ENCODE measurements at places on chromosomes 12 and 14.

GRCh38 chr12:128178966-128179365, 88.0 kb upstream of the TMEM132C start:
- no peak for DNase-seq

DNA sequence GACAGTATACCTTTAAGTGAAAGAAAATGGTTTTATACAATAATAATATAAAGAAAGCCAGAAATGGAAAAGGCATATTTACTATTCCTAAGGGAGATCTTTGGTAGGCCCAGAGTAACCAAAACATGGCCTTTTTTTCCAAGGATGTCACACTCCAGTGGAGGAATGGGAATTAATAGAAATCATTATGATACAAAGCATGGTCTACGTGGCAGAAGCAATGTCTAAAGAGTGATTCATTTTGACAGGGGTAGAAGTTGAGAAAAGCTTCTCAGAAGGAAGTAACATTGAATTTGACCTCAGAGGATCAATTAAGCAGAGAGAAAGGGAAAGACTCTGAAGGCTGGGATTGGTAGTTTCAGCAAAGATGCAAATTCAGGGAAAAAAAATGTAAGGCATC, 208.6 kb downstream of the BTG1 start:
- DNase-seq: no peak

DNA sequence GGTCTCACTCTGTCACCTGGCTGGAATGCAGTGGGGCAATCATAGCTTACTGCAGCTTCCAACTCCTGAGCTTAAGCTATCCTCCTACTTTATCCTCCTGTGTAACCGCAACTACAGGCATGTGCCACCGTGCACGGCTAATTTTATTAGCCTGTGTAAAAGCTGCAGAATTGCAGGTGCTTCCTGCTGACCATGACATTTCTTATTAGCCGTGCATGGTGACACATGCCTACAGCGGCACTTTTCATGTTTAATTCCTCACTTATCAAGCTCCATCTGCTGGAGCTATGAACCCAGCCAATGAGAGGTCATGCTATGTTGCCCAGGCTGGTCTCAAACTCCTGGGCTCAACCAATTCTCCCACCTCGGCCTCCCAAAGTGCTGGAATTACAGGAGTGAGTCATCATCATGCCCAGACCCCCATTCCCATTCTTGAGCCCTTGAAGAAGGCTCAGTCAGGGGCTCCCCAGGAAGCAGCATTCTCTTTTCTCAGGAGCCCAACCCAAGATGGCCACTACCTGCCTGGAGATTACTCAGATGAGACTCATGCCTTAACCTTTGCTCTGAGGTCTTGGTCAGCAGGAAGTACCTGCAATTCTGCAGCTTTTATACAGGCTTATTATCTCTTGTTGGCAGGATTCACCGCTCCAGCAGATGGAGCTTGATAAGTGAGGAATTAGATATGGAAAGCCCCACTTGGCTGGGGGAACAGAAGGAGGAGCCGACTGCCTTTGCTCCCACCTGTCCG, 503.2 kb downstream of the MED13L start:
- no peak for DNase-seq

DNA sequence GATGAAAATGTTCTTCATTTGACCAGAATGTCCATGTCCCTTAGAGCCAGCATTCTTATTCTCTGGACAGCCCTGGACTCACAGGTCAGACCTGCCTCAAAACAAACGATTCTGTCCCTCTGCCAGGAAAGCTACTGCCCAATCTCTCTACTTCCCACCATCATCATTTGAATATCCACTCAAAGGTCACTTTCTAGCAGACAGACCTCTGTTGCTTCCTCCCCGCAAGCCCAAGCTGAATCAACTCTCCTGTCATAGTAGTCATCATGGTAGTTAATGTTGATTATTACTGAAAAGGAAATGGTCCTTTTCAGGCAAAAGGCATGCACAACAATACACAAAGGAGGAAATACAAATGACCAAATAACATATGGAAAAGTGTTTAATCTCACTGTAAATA, 39.6 kb upstream of the CPM start:
- no peak for DNase-seq

GRCh38 chr12:131716282-131716681, 5.4 kb downstream of the SFSWAP start:
- DNase-seq: no peak
